ENCODE measurements at places on chromosomes 12 and 14. TPM values are rescaled to one million over a fixed set of nuclear protein-coding genes. Genes with fewer than 3 reads are reported as not detected.
A peak's percentile ranks its signal among the peaks of the same experiment; 100 is the strongest.

DNA sequence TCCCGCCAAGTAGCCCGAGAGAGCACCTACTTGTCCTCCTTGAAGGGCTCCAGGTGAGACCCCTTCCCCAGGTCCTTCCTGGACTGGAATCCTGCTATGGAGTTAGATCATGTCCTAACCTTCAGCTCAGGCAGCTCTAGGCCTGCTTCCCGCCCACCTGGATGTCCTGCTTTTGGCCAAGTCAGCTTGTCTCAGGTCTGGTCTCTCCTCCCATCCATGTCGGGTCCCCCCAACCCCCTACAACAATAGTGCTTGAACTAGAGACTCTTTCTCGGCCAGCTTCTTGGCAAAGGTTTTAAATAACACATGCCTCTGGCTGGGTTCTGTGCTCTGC is 3.6 kb downstream of the NAB2 start:
- no peak overlapping the region for H3K4me3 ChIP-seq
- DNase-seq = no peak
- peaks cover 60% of the 10 kb centered on the region for H3K36me3 ChIP-seq
- no peaks in the 10 kb centered on the region for H3K27me3 ChIP-seq
- H3K4me1 ChIP-seq = peaks cover 80% of the 10 kb centered on the region

GRCh38 chr12:124191024-124191359 is 103.9 kb upstream of the RFLNA start:
- no peaks in the 10 kb centered on the region for H3K27me3 ChIP-seq
- DNase-seq = no peak
- no peaks in the 10 kb centered on the region for H3K36me3 ChIP-seq
- H3K4me3 ChIP-seq = no peak overlapping the region
- H3K27ac ChIP-seq = no peak overlapping the region

The NRIP2 gene
- 4.7 TPM for total RNA-seq

The DCTN2 gene
- 152 TPM for total RNA-seq

The DTX1 gene
- total RNA-seq = 1.7 TPM

GRCh38 chr14:93481758-93482157 is 51.0 kb downstream of the UNC79 start:
- no peak overlapping the region for H3K27ac ChIP-seq
- no peaks in the 10 kb centered on the region for H3K36me3 ChIP-seq

- H3K4me3 ChIP-seq = no peak overlapping the region
- H3K4me1 ChIP-seq = peaks cover 78% of the 10 kb centered on the region
- no peaks in the 10 kb centered on the region for H3K27me3 ChIP-seq
- DNase-seq = no peak
- peak overlapping the region; percentile 51 for H3K27ac ChIP-seq
- H3K36me3 ChIP-seq = peaks cover 33% of the 10 kb centered on the region
Observed at GRCh38 chr12:47801904-47802246, 17.8 kb downstream of the HDAC7 start.

The FOXG1 gene
- not detected for total RNA-seq

The PTPRB gene
- total RNA-seq = 15.9 TPM

The SNX6 gene
- 53.2 TPM for total RNA-seq
